ENCODE measurements at places on chromosomes 7 and 10. TPM values are rescaled to one million over a fixed set of nuclear protein-coding genes. Genes with fewer than 3 reads are reported as not detected.

ANKRD61 gene
- 0.42 TPM for total RNA-seq

ERVW-1 gene
- total RNA-seq = not detected

FOXI2 gene
- total RNA-seq = not detected

TMED4 gene
- total RNA-seq = 49.7 TPM

PANK1 gene
- 4.7 TPM for total RNA-seq

Measured in MCF 10A (cell line).